ENCODE measurements at places on chromosomes 5 and 9.

- no peak for DNase-seq
Observed at GRCh38 chr5:6652025-6652424, 18.8 kb downstream of the SRD5A1 start.

DNA sequence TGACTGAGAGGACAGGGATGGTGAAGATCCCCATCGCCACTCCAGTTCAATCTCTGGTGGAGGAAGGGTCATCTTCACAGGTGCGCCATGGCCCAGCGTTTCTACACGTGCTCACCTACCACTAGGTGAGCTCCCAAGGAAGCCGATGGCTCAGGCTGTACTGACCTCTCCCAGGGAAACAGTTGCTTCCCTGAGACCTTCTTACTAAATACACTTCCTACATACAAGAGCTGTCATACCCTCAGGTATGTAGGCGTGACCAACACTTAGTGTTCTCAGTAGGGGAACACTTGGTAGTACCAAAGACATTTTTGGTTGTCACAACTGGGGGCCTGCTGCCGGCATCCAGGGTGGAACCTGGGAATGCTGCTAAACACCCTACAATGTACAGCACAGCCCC lies 75.2 kb downstream of the TENT4A start:
- no peak for DNase-seq

DNA sequence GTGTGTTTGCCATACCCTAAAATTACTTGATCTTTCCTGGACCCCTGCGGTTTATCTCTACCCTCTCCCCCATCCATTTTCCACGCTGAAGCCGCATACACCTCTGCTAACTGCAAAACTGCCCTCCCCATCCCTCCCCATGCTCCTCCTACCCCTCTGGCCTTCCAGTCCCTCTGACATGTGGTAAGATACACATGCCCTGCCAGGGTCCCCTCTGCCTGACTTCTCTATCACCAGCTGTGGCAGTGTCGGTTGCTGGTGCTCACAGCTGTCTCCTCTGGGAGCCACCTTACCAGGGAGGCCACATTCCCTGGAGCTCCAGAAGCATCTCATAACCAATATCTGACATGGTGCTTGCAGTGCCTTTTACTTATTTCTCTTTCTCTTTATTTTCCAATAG lies 58.9 kb upstream of the COL15A1 start:
- no peak for DNase-seq

- no peak for DNase-seq
Observed at GRCh38 chr9:120175031-120175430, 404.9 kb downstream of the CDK5RAP2 start.

GRCh38 chr5:42267091-42267490 lies 156.1 kb upstream of the GHR start:
- DNase-seq, result no peak

GRCh38 chr5:166938071-166938470 lies 1353.4 kb upstream of the WWC1 start:
- no peak for DNase-seq

DNA sequence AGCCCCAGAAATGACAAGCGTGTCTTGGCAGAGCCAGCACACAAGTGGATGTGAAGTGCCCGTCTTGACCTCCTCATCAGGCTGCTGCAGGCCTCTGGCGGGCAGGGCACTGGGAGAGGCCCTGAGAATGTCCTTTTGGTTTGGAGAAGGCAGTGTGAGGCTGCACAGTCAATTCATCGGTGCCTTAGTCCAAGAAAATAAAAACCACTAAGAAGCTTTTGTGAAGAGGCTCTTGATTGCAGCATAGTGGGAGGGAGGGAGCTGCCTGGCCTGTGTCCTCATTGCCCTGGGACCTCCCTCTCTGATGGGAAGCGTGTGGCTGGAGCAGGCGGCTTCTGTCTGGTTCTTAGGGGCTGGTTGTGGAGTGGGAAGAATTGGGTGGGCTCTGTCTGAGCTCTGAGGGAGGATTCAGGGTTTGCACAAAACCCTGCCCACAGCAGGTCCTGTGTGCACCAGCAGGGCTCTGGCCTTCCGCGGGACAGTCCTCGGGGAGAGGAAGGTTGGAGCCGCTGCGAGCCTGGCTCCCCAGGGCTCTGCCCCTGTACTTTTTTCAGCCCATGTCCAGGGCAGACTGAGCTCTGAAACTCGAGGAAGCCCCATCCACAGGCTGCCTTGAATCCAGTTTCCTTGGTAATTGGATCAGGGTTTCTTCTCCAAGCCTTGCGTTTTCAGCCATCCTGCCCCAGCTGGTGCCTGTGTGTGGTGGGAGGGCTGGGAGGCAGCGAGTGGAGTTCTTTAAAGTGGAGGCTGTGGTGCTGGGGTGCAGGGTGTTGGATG lies 1.1 kb downstream of the HRCT1 start:
- no peak for DNase-seq

DNA sequence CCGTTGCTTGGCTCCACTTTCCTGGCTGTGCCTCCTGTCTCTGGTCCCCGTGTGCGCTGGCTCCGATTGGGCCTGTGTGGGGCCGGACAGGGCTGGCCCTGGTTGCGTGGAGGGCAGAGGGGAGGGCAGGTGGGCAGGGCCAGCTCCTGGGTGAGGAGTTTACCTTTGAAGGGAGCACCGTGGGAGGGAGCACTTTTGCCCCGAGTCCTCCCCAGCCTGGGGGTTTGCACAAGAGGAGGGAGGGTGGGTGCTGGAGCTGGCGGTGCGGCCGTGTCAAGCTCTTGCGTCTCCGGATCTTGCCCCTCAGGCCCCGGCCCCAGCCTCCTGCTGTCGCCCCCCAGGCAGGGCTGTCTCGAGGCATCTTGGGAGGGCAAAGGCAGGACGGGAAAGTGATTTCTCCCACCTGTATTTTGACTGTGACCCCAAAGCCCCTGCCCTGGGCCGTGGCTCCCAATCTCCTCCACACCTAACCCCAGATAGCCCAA lies 48.3 kb upstream of the EXOC3 start:
- DNase-seq, result no peak

DNA sequence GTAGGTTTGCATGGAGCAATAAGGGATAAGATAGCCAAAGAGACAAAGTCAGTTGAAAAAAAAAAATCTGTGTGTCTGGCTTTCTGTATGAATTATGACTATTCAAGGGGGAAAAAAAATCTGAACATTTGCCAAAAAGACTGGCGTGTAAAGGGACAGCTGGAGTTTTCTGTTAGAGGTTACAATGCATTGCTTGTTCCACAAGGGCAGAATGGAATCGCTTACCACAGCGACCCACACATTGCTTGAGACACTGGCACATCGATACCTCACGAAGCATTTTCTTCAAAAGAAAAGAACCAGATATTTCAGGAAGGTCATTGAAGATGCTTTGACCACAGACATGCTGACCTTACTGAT lies 327.8 kb downstream of the TMEM167A start:
- no peak for DNase-seq

DNA sequence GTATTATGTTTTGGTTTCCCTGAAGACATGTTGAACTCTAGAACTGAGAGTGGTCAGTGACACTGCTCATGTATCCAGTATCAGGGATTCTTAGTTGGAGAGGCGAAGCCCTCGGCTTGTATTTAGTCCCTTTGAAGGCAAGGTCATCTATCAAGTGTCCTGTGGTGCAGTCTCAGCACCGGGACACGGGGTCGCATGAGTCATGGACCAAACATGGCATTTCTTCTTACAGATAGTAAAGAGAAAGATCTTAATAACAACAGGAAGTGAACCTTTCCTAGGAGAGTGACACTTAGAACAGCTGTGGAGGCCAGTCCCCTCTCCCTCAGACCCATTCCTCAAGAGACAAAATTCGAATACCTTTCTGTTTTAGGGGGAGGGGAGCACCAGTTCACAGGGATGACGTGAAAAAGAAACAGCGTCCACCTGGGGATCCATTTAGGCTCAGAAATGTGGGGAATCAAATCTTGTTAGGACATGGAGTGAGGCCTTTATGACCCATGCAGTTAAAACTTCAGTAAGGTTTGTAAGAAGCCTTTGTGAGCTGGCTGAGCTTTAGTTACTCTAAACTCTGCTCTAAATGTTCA lies 86.5 kb downstream of the ADGRV1 start:
- no peak for DNase-seq

DNA sequence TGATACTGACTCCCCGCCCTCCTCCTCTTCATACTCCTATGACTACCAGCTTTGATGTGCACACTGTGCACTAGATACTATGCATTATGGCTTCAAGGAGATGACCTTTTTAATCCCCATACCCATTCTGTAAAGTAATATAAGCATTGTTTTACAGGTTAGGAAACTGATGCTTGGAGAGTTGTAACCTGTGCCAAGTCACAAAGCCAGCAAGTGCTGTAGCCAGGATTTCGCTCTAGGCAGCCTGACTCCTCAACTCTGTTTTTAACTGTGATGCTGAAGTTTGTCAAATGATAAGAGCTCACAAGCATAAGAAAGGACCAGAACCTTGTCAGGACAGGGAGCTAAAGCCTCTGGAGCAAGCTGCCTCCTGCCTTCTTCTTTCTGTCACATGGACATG lies 461.3 kb downstream of the TMEM232 start:
- no peak for DNase-seq

DNA sequence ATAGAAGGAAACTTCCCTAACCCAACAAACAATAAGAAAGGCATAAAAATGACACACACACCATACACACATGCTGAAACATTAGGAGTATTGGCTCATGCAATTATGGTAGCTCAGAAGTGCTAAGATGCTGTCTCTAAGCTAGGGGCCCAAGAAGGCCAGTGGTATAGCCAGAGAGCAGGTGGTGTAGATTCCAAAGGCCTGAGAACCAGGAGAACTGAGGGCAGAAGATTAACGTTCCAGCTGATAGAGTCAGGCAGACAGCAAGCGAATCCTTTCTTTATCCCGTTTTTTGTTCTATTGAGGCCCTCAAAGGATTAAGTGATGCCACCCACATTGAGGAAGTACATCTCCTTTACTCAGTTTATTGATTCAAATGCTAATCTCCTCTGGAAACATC lies 262.9 kb downstream of the EPB41L4A start:
- DNase-seq, result no peak

GRCh38 chr5:67404256-67405100 lies 207.9 kb upstream of the CD180 start:
- DNase-seq, result peak; percentile 20

- DNase-seq, result no peak
Observed at GRCh38 chr9:121085661-121086060, 10.9 kb downstream of the CNTRL start.

GRCh38 chr5:142182840-142183239 lies 74.3 kb downstream of the NDFIP1 start:
- no peak for DNase-seq

GRCh38 chr5:98463676-98464075 lies 309.8 kb upstream of the RGMB start:
- no peak for DNase-seq

GRCh38 chr9:129556491-129557191 lies 64.3 kb downstream of the C9orf50 start:
- no peak for DNase-seq

- no peak for DNase-seq
Observed at GRCh38 chr5:180241600-180241999, 32.6 kb upstream of the RASGEF1C start.

DNA sequence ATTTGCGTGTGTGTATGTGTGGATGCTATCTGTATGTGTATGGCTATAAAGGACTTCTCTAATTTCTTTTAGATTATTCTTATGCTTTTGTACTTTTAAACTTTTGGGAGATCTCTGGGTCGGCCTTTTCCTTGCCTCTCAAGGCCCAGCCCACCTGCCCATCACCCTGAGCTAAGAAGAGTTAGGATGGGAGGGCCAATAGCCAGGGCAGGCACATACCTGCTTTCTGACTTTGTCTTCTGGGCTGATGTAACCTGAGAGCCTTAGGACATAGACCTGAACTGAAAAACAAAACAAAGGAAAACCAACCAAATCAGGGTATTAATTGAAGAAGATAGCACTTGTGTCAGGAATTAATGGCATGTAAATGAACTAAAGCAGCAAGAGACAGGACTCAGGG lies 100.2 kb downstream of the IRX1 start:
- no peak for DNase-seq

DNA sequence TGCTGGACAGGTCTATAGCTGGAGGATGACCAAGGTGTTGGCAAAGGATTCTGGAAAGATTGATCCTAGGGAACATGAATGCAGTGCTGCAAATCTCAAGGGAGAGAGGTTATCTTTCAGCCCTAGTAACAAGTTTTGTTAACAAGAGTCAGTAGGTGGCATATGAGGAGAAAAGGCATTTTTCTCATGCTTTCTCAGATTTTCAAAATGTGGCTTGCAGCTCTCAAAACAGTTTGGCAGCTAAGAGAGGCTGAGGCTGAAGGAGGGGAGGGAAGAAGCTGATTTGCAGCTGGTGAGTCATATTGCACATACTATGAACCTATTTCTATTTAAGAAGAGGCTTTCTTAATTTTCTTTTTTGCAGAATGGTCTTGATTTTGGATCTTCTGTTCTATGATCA lies 64.3 kb upstream of the PCA3 start:
- DNase-seq, result no peak

DNA sequence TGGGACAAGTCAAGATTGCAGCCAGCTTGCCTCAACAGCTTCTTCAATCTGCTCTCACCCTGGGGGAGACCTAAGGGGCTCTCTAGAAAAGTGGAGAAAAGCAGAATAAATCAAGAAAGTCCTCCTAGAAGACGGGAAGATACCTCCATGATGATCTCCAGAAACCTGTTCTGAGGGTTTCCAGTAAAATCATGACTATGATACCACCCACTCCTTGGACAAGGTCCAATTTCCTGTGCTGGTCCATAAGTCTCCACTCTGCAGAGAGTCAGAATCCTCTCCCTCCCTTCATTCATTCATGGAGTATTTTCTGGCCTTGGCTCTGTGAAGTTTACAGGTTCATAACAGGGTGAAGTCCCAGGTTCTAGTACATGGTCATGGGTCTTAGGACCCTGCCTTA lies 168.6 kb downstream of the SLC12A2 start:
- no peak for DNase-seq
